ENCODE measurements at places on chromosomes 2 and 18. TPM values are rescaled to one million over a fixed set of nuclear protein-coding genes. Genes with fewer than 3 reads are reported as not detected.

- DNase-seq, result no peak
Measured at GRCh38 chr2:41595240-41595639, 452.6 kb upstream of the PKDCC start.

- no peak for DNase-seq
Measured at GRCh38 chr2:103445347-103445746, 683.5 kb downstream of the TMEM182 start.

GRCh38 chr2:39099870-39100728 lies 20.8 kb downstream of the SOS1 start:
- no peak for DNase-seq

DNA sequence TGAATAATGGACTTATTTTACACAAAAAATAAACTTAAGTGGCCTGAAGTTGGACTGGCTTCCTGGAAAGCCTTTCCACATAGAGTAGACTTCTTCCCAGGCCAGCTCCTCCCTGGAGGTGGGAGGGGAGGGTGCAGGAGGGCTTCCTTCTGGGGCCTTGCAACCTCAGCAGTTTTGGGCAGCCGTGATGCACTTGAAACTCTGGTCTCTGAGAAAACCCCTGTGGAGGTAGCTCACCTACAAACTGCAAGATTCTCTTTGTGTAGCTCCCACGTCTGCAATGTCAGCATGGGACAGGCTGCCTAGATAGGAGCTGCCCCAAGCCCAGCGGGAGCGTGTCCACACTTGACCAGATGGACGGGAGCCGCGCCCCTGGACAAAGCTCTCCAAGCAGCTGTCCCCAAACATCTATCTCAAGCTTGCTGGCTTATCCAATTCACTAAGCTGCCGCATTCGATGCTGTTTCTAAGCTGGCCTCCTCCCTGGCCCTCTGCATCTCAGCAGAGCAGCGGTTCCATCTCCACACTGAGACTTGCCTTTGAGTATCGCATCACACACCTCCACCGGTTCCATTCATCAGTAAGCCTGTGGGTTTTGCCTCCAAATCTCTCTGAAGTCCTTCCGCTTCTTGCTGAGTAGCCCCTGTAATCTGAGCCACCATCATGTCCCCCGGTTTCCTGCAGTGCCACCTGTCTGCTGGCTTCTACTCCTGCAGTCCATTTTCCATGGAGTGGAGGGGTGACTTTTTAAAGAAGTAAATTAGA lies 1.6 kb upstream of the LPIN1 start:
- peak; percentile 44 for DNase-seq

GRCh38 chr2:105399207-105399861 lies 483 bp upstream of the FHL2 start:
- DNase-seq, result no peak

MAP3K19 gene
- total RNA-seq, result not detected

- no peak for DNase-seq
Measured at GRCh38 chr2:201633661-201634249, 9.5 kb downstream of the TMEM237 start.

GRCh38 chr18:44098551-44099098 lies 582.1 kb upstream of the SETBP1 start:
- no peak for DNase-seq

DNA sequence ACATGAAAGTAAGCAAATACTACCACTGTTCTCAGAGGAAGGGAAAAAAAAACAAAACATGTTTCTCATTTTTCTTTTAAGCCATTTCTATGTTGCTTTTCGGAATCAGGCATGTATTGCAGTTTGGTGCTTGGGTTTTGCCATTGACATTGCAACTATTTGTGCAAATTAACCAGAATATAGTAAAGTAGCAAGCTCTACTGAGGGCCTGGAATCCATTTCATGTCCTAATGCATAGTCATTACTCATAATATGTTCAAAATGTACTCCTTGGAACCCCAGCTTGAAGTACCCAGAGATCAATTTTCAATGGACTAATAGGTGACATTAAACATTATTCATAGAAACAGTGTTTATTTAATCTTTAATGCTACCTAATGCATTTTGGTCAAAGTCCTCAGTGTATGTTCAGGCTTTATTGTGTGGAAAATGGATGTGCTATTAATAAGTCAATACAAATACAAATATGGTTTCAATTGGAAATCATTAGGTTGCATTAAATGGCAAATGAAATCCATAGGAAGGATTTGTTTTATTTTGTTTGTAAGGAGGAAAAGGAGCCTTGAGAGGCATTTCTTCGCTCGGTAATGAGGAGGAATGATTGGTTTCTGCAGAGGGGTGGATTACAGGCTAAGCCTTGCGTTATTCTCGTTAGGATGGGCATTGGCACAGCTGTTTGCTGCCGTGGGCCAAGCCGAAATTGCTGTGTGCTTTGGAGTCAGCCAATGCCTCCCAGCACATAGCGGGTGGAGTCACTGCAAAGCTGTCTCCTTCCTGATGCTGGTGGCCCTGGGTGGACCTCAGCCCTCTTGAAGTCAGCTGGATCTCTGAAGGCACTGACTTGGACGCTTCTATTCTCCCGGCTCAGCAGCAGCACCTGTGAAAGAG lies 56.4 kb downstream of the MYCN start:
- no peak for DNase-seq

DNA sequence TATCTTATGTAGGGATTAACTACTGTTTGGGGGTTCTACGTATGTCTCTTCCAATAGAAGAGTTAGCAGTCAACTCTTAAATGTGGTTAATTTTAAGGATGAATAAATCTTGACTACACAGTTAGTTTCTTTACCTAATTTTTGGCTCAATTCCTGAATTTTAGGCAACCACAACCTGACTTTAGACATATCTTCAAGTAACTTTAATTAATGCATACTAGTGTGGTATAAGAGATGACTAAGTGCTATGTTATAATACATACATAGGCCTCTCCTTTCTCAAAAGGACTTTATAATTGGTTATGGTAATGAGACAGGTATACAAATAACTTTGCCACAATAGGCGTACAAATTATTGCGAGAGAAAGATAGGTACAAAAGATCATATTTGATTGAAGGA lies 312.0 kb downstream of the IRS1 start:
- DNase-seq, result no peak

GRCh38 chr2:32246911-32247310 lies 17.8 kb downstream of the NLRC4 start:
- DNase-seq, result no peak
